ENCODE measurements at places on chromosomes 2 and 18.

DNA sequence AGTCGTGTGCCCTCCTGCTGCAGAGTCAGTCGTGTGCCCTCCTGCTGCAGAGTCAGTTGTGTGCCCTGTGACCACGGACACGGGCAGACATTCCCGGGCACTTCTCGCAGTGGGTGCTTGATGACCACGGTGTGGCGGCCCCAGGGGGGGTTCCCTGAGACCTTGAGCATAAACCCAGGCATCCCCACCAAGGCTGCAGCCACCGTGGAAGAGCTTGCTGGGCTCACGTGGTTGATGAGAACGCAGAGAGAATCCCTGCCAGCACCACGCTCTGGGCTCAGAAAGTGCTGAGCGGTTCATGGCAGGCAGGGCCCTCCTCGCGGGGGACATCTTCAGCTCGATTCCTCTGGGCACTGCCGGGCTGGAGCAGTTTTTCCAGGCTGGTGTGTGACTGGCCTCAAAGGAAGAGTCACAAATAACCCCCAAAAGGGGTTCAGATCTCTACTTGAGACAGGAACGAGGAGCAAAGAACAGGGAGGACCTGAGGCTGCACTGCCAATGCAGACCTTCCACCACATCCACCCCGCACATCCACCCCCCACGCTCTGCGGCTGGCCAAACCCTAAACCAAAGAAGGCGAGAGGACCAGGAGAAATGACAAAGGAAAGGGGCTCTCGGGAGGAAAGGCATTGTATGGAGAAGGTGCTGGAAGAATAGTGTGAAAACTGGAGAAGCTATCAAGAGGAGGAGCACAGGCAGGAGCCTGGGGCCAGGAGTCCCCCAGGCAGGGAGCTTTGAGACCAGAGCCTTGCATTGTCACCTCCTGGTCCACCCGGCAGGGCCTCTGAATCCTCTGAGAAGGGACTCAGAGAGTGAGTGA, 8.4 kb upstream of the PER2 start:
- DNase-seq = no peak

- DNase-seq = peak; percentile 78
These were observed 73.2 kb downstream of the LRRFIP1 start for GRCh38 chr2:237700512-237701032.

GRCh38 chr18:2952605-2953004, 60.3 kb downstream of the LPIN2 start:
- DNase-seq = no peak

GRCh38 chr2:198040835-198041234, 236.4 kb downstream of the PLCL1 start:
- no peak for DNase-seq

DNA sequence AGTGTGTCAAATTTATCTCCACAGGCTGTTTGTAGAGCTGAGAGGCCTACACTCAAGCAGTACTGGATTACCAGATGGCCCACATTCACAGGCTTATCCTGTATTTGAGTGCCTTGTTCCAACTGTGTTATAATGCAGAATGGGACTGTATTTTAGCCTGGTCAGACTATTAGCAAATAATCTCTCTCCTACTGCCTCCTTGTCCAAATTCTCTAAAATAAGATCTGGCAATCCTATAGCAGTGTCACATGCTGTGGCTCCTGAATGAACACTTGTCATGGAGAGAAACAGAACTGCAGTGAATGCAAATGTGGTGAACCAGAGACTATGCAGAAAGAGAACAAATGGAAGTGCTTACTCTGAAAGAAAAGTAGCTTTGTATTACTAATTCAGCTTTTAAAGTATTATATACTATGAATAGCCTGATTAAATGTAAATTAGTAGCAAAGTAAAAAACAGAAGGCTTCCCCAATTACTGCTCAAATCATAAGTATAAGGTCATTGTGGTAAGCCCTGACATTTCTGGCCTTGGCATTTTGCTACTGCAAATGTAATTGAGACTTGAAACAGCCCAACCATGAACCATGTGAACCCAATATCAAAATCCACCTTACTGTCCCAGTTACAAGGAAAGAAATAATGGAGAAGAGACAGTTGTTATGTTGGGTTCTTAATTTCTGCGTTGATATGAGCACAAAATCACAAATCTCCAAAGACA, 80.0 kb downstream of the MAP4K3 start:
- no peak for DNase-seq

DNA sequence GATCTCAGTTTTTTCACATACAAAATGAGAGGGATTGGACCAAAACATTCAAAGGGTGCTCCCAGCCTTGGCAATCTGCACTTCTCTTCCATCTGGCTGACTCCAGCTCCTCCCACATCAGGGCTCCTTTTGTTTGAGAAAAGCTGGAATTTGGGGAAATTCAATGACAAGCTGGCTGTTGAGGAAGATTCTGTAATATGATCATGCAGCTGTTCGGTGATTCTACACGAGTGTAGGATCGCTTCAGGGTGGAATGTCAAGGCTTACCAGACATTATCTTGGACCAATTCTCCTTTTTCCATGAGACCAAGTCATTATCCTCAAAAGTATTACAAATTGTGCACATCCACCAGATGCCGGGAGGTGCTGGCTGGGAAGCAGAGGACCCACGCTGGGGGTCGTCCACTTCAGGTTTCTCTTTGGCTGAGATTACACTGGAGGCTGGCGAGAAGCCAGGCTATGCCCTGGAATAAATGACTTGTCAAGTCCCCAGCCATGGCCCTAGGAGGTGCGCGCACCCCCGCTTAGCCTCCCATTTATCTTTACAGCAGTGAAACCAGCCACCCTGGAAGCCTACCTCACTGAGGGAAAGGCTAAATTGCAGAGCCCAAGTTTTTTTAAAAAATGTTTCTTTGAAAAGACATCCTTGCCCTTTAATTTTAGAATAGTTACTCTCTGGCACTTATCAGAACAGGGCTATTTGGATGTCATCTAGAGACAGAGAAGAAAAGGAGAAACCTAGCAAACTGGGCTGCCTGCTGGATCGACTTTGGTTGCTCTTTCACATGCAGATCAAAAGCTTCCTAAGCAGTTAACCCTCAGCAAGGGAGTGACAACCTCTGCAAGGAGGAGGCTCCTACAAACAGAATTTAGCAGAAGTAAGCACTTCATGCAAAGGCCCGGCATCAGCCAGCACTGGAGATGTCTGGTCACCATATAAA, 42.5 kb upstream of the LCLAT1 start:
- DNase-seq = no peak

GRCh38 chr2:142885543-142885942, 8.1 kb downstream of the KYNU start:
- DNase-seq = no peak

DNA sequence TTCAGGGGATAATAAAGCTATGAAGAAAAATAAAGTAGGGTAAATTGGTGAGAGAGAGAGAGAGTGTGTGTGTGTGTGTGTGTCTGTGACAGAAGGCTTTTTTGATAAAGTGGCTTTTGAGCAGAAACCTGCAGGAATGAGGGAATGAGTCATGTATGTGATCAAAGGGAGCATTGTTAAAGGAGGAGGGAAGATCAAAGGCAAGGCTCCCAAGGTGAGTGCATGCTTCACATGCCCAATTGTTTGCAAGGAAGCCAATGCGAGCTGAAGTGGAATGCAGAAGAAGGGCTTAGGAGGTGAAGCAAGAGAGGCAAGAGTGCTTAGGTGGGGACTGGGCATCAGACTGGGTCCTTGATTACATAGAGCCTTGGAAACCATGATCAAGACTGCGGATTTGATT, 96.8 kb downstream of the DNAH6 start:
- no peak for DNase-seq

DNA sequence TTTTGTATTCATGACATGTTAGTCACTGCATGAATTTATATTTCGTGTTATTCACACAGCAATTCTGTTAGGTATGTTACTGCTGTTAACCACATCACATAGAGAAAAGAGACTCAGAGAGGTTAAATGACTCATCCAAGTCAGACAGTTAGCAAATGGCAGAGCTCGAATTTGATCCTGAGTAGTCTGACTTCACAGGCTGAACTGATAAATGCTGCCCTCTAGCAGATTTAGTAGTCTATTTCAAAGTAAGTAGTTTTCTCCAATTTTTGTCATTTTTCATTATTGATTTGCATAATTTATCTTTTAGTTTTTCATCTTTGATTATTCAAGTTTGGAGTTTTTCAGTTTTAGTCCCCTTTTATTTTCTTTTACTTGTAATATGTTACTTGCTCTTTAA, 58.3 kb downstream of the WDR7 start:
- peak; percentile 7 for DNase-seq

DNA sequence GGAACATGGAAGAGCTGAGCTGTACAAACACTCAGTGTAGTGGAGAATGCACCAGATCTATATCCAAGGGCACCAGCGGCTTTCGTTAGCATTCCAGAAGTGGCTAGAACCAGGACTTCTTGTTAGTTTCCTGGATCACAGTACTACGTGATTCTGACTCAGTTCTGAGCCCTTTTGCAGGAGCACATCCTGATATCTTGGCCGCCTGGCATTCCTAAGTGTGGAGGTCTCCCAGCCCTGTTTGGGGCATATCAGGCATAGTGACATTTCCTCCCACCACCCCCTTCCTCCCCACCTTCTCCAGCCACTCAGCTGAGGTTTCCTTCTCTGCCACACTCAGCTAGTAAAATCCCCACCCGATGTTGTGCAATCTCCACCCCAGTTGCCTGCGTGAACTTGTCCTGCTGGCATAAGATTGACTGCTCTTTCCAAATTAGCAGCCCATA, 63.4 kb downstream of the BMP10 start:
- DNase-seq = no peak

DNA sequence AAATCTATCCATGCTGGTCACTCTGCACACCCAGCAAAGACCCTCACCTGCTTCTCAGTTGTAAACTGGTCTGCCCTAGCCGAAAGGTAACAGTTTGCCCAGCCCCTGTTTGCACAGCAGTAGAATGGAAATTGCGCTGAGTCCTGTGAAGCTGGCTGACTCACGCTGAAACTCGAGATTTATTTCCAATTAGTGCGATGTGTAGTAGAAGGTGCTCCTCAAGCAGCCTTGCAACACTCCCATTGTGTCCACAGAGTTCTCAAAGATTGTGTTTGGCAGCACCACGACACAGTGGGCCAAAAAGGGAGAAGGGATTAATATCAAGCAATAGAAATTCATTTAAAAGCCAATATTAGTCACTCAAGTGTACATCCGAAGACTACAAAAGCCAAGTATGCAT, 21.7 kb upstream of the APCDD1 start:
- DNase-seq = no peak

DNA sequence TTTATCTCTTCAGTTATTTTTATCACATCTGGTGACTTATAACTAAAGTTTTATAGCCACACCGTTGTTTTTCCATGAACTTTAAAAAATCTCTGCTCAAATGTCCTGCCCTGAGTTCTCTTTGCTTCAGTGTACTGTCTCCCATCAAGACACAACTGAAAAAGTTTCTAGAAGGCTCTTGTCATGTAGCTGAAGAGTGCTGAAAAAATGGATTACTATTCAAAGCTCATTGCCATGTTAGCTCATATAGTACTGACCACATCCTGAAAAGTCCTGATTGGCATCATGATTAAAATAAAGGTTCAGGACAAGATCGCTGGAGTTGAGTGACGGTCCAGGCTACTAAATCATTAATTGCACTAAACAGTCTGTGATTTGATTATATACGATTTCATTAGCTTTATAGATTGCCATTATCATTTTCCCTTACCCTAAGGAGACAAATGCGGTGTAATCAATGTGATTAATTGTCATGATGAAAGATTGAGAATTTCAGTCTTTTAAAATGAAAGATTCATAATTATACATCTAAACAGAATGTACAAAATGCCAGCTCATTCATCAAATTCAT, 62.2 kb downstream of the MFSD6 start:
- no peak for DNase-seq

DNA sequence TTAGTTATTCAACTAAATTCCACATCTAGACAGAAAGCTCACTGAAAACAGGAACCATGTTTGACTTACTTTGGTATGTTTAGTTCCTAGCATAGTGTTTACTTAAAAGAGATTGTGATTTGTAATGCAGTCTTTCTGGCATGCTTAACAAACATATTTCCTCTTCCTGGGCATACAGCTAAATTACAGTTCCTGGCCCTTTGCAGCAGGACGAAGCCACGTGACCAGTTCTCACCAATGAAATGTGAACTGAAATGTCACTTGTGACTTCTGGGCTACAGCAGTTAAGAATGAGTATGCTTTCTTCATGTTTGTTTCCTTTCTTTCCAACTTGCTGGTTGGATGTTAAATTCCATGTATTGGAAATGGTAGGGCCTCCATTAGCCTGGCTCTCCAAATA, 330.5 kb downstream of the FIGN start:
- no peak for DNase-seq

- no peak for DNase-seq
These were observed 36.0 kb upstream of the OR6B3 start for GRCh38 chr2:240089306-240089705.

DNA sequence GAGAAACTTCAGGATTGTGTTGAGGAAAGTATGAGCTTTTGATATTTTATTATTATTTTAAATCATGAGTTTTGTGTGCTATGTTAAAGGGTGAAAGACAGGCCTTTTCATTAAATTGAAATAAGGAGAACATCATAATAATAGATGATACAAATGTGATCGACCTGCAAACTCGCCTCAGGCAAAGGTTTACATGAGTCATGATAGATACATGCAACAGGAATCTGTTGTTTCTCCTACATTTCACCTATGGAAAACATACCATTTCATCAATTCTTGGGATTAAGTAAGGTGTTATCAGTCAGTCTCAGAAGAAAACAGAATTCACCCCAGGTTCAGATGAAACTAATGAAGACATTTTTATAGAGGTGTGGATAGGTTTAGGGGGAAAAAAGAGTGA, 1992.5 kb upstream of the PIK3C3 start:
- DNase-seq = no peak

GRCh38 chr2:119491776-119492525, 32.3 kb downstream of the SCTR start:
- no peak for DNase-seq

DNA sequence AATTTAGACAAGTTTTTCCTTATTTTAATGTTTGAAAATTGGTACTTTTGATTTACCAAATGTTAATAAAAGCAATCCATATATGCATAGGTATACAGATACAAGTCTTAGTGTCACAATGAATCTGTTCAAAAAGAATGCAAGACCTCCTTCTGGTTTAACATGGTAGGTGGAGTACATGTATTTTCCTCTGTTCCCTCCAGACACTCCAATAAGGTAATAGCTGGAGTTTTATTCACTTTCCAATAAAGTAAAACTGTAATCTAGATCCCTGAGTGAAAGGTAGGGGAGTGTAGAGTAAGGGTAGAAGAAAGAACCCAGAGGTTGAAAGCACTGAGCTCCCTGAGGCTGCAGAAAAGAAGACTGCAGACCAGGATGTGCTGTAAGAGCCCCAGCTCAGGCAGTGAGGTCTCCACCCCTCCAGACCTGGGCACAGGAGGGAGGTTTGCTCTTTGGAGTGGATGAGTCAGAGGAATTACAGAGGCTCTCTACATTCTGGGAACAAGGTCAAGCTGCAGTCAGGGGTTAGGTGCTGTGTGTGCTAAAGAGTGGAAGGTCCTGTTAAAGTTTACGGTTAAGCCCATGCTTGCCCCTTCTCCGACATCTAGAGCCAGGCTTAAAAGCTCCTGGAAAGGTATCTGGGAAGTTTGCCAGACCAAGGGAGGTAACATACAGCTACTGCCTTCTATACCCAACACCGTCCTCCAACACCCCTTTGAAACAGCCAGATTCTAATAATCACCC, 27.6 kb upstream of the STAT1 start:
- no peak for DNase-seq

GRCh38 chr2:127448526-127448925, 30.3 kb downstream of the PROC start:
- DNase-seq = no peak

- DNase-seq = no peak
These were observed 10.6 kb downstream of the LDLRAD4 start for GRCh38 chr18:13229001-13229671.

- DNase-seq = no peak
These were observed 74.2 kb downstream of the VIT start for GRCh38 chr2:36770542-36771287.
